ENCODE measurements at places on chromosomes 2 and 18.

GRCh38 chr2:222305516-222306392 is 7.0 kb upstream of the PAX3 start:
- no peak for DNase-seq

DNA sequence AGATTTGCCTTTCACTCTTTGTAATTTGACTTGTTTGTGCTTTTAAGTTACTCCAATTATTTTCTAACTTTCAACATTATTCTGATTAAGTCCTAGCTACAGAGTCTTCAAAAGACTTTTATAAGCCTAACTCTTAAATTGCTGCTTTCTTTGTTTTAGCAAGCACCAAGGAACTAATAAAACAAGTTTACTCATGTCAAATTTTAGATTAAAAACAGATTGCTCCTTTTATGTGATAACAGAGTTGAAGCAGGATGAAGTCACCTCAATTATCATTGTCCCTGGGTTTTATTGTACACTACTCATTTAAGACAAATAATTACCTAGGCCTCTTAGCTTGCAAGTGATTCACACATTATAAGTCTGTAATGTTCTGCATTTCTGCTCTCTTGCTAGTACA is 678.4 kb downstream of the ERBB4 start:
- DNase-seq, result no peak

DNA sequence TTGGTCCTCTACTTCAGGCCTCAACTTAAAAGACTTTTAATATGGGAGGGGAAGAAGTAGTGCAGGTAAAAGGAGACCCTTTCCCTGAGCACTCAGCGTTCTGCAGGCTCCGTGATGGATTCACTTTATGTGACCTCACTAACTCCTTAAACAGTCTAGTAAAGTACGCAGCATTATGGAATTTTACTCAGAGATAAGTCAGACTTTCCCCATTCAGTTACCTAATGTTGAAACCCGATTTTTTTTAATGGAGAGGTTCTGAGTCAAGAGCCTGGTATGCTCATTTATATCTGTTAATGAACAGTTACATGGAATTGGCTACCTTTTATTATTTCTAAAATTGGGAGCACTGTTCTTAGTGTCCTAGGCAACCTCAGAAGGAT is 34.1 kb downstream of the RASGRP3 start:
- DNase-seq, result no peak

DNA sequence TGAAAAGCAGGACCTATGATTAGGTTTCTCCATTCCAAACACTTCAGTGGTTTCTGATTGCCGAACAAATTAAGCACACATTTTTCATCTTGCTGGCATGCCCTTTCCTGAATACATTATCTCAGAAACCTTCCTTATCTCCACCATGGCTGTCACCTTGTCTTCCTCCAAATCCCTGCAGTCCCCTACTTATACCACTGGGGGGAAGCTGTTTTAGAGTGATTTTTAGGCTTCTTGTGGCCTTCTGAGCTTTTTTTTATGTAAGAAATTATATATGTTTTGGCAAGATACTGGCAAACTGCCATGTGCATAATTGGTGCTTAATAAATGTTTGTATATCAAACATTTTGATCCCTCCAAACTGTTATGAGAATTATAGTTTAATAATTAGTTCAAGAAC is 229.2 kb downstream of the MYT1L start:
- DNase-seq, result no peak

DNA sequence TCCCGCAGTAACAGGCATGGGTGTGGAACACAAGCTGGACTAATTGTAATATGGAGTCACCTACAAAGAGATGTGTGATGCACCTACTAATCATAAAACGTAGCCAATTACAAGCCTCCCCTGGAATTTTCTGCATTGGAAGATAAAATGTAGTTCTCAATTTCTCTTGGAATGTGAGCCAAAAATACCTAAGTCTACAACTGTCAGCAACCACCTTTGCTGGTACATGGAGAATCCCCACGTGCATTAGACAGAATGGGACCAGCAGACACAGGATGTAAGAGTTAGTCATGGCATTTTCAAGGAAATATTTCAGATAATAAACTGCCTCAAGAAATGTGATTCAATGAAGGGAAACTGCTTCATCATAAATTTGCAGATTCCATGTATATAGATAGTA is 85.6 kb upstream of the DCC start:
- no peak for DNase-seq

- DNase-seq, result no peak
Measured at GRCh38 chr2:69638630-69639029, 4.9 kb downstream of the AAK1 start.

DNA sequence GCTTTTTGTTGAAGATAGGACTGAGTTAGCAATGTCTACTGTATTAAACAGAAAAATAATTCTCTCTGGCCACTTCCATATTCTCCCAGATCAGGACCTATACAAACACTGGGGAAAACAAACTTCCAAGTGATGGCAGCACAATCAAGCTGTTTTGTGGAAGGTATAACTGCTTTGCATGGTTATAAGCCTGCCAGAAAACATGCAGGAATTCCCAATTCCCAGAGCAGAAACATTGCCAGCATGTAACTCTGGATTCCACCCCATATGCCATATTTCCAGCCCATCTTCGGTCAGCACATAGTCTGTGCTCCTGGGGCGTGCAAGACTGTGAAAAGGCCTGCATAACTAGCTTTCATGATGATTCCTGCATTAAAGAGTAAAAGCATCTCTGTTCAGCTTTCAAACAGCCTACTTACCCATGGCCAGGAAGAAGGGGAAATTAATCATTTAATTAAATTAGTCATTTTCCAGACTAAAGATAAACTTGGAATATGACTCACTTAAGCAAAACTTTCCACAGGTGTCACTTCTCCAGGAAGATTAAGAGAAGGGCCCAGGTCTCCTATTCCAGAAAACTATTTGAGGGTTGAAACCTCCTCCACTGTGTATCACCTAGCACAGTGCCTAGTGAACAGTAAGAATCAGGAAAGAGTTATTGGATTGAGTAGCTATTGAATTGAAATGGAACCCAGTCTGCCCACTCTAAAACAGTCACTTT is 280.5 kb downstream of the NRXN1 start:
- DNase-seq, result no peak

- peak; percentile 67 for DNase-seq
Measured at GRCh38 chr2:3867469-3867868, 164.1 kb downstream of the DCDC2C start.

DNA sequence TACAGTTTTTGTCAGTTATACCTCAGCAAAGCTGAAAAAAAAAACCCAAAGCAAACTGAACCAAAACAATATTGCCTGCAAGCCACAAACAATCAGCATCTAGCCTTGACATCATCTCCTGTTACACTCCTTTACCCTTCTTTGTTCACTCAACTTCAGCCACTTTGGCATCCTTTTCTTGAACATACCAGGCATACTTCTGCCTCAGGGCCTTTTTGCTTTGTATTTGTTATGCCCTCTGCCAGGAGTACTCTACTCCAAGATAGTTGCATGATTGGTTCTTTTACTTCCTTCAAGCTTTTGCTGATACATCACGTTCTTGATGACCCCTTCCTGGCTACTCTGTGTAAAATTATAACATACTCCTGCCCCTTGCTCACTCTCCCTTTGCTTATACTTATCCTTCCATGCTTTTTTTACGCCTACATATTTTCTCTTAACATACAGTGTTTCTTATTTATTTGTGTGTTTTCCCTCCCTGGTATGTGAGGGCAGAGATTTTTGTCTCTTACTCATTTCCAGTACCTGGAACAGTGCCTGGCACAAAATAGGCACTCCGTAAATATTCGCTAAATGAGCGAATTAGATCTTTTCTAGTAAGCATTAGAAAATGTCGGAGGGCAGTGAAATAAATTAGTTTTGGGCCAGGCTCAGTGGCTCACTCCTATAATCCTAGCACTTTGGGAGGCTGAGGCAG is 12.7 kb downstream of the ABI2 start:
- DNase-seq, result no peak

DNA sequence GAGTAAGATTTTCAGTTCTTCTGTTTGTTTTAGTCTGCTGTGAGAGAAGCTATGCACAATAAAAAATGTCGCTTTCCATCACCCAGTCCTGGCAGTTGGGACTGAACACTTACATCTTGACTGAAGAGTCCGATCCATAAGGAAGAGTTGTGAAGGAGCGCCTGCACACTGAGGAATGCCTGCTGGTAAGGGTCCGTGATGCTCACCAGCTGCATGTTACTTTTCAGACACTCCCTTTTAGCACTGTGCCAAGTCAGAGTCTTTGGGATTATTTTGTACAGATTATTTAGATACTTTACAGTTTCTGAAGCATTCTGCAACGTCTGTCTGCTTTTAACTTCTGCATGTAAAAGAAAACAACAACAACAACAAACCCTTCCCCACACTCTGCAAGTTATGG is 42.6 kb upstream of the CD302 start:
- DNase-seq, result no peak

GRCh38 chr18:360676-361075 is 92.8 kb upstream of the THOC1 start:
- no peak for DNase-seq

DNA sequence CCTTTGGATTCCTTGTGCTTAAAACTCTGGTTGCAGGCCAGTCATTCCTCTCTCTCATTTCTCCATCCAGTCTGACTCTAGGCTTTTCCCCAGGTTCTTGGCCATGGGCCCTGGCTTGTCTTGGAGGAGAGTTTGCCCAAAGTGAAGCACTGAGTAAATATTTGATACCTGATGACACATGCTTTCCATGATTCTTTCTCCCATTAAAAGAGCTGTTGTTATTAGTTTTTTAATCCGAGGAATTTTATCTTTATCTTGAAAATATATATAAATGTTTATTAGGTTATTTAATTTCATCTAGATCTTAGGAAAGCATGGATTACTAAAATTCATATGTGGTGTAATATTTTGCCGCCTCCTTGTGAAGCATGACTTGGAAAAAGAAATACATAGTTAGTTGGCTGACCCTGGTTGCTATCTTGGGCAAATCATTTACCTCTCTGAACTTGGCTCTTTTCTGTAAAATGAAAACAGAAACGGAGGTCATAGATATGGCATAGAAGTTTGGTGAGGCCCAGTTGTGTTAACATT is 650.1 kb downstream of the SLC4A3 start:
- no peak for DNase-seq

- no peak for DNase-seq
Measured at GRCh38 chr18:69158944-69159343, 241.7 kb upstream of the DOK6 start.

DNA sequence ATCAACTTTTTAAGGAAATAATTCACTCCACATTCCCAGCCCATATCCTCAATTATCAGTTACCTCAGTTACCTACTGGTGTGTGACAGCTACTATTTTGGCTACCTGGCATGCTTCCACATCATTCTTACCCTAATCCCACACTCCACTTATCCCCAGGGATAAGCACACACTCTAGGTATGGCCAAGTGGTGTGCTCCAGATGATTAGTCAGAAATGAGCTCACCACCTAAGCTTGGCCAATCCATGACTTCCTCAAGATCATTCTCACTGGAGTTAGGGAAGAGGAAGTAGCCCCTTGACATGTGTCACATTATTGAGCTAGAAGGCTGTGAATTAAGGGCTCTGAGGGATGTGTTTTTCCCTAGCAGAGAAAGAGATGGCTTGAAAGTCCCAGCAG is 20.9 kb upstream of the SMAD4 start:
- peak; percentile 79 for DNase-seq

GRCh38 chr2:234967870-234968208 is 16.0 kb downstream of the SH3BP4 start:
- DNase-seq, result no peak

All from NCI-H345 (cell line).